ENCODE measurements at places on chromosomes 1 and 21.
A peak's percentile ranks its signal among the peaks of the same experiment; 100 is the strongest.

GRCh38 chr1:77927414-77927813 lies 39.0 kb downstream of the NEXN start:
- no peak for DNase-seq

DNA sequence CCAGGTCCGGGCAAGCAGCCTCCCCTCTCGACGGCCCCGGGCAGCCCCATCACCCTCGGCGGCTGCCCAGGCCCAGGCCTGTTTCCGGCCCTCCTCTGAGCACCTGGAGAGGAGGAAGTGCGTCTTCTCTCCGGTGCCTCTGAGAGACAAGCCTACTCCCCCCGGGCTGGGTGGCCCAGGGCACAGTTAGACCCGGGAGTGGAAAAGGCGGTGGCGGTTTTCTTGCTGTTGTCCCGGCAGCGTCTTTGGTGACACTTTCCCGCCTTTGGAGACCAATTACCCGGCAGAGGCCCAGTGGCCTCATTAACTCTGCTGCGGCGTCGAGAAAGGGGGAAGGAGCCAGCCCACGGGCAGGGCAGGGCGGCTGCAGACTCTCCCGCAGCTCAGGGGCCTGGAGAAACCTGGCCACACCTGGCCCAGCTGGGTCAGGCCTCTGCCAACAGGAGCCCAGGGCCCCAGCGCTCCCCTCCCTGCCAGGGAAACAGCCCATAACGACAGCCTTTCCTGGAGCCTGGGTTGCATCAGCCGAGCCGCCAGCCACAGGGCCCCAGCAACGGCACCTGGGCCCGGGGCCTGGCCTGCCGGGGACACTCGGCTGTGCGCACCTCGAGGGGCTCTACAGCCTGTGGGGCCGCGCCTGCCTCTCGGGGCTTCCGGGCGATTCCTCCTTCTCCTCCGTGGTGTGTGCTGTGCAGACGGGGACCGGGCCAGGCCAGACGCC lies 28.4 kb upstream of the C1orf159 start:
- DNase-seq = peak; percentile 73

DNA sequence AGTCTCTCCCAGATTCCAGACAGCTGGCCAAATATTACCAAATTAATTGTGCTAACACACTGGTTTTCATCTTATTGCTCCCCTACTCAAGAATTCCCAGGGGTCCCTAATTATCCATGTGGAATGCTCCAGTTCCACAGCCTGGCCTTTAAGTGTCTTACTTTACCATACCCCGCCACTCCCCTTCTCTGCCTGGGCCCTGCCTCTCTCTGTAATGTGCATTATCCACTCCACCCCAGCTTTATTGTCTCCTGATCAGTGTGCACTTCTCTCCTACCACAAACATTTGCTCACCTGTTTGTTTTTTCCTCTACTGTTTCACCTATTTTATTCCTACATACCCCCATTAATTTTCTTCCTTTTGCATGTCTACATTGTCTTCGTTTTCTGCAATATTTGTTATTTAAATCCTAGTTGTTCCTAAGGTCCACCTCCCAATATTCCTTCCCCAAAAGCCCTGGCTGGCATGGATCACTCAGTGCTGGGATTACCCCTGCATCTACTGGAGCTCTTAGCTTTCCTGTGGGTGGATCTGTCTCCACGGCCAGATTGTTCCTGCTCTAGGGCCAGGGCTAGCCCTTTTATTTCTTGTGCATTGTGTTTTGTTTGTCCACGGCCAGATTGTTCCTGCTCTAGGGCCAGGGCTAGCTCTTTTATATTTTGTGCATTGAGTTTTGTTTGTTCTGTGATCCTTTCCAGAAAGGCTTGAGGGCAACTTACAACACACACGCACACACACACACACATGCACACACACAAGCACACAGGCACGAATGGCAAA lies 33.4 kb upstream of the ATP1B1 start:
- DNase-seq = no peak

DNA sequence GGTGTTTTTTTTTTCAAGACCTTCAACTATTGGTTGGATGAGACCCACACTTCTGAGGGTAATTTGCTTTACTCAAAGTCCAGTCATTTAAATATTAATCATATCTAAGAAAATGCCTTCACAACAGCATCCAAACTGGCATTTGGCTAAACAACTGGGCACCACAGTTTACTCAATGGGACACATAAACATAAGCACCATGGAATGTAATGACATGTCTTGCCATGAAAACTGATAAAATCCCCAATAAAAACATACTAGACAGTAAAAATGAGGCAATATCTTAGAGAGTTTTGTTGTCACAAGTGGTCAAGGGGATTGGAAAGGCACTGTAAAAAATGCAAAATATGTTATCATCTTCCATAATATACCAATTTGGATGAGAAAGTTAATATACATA lies 838.8 kb upstream of the ADAMTS5 start:
- DNase-seq = no peak

DNA sequence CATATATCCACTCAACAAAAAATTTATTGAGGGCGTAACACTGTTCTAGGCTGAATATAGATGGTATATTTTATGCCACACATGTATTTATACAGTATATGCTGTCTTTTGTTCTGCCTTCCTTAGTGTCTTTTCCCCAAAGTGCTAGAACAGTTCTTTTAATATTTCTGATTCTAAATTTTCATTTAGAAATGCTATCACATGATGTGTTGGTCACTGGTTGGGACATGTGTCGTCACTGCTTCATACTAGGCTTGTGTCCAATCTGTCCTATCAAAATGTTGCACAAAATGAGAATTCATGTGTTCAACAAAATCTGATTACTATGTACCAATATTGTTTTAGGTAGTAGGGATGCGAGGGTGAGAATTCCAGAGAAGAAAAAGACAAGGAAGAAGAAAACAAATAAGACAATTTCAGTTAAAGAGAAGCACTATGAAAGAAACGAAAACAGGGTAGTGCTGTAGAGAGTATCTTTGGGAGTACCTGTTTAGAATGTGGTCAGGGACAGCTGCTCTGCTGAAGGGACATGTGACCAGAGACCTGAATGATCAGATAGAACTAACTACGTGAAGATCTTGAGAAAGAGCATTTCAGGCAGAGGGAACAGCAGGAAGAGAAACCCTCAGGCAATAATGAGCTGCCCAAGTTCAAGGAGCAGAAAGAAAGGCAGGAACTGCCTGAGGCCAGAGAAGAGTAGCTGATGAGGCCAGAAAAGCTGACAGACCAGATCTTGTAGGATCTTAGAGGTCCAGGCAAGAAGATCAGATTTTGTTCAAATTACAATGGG lies 1.3 kb downstream of the KMO start:
- DNase-seq = no peak

DNA sequence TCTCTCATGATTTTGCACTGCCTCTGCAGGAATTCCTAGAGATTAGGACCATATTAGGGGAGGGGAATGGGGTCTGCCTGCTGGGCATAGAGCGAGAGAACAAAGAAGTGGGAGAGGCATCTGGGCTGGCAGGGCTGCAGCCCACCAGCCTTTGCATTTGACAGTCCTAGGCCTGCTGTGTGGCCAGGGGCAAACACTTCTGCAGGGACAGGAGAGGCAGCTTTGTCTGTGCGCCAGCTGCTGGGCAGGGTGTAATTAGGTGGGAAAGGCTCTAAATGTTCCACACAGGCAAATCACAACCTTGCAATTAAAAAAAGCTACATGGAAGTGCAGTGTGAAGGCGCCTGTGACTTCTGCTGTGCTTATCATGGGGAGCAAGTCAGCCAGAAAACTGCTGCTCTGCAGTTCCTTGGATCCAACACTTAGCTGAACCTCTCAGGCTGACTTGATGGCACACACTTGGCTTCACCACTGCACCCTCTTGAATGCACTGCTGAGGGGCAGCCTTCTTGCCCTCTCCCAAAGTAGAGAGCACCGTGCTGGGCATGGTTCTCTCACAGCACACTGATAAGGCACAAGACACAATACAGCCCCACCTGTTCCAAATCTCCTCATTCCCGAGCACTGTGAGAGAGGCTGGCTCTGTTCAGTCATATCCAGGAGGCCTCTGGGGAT lies 73.6 kb upstream of the TLR5 start:
- DNase-seq = no peak
